Hindlimb muscle (tissue), 1 donor: ENCODE measurements at places on chromosomes 3 and 15.
A peak's percentile ranks its signal among the peaks of the same experiment; 100 is the strongest.

- DNase-seq = no peak
These were observed 31.7 kb upstream of the SYNM start for GRCh38 chr15:99073008-99073717.

GRCh38 chr3:23640471-23641146 lies 165.1 kb upstream of the UBE2E1 start:
- DNase-seq = no peak

GRCh38 chr15:51681303-51681963 lies at the start of gene SCG3:
Gene SCG3 (plus strand): TSS chr15:51681503. CDS start chr15:51681756, 253 bp downstream.
- DNase-seq = peak; percentile 78

- no peak for DNase-seq
These were observed 46.4 kb downstream of the DNASE1L3 start for GRCh38 chr3:58164199-58164879.
